ENCODE measurements at places on chromosomes 7 and 10. TPM values are rescaled to one million over a fixed set of nuclear protein-coding genes. Genes with fewer than 3 reads are reported as not detected.
A peak's percentile ranks its signal among the peaks of the same experiment; 100 is the strongest.

RASSF4 gene
- total RNA-seq: 26.9 TPM

DNA sequence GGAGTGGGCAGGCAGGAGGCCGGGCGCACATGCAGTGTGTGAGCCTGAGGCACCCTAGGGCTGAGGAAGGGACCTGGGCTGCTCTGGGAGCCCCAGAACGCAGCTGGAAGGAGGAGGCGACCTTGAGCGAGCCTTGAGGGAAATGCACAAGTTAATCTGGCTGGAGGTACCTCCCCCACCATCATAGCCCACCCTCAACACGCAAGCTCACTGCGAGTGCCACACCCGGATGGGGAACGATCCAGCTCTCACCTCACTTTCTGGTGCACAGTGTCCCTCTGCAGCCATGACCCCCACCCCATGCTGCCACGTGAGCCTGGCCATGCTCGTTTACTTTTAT, 162.4 kb upstream of the PPP2R2D start:
- no peak for DNase-seq
- H3K27me3 ChIP-seq: no peaks in the 10 kb centered on the region
- no peaks in the 10 kb centered on the region for H3K4me1 ChIP-seq
- H3K27ac ChIP-seq: no peak overlapping the region

- H3K4me1 ChIP-seq: no peaks in the 10 kb centered on the region
- H3K27ac ChIP-seq: no peak overlapping the region
- DNase-seq: no peak
- no peak overlapping the region for H3K4me3 ChIP-seq
- peaks cover 2% of the 10 kb centered on the region for H3K36me3 ChIP-seq
Measured at GRCh38 chr7:116924741-116925140, 28.6 kb upstream of the ST7 start.

PPP1R9A gene
- 5.4 TPM for total RNA-seq

GRCh38 chr10:57884965-57885617, 382.6 kb downstream of the IPMK start:
- no peaks in the 10 kb centered on the region for H3K36me3 ChIP-seq
- no peaks in the 10 kb centered on the region for H3K27me3 ChIP-seq
- H3K4me1 ChIP-seq: peaks cover 9% of the 10 kb centered on the region
- H3K4me3 ChIP-seq: no peak overlapping the region
- no peak for DNase-seq

APBB1IP gene
- total RNA-seq: 28.4 TPM

CRHR2 gene
- total RNA-seq: not detected

GRCh38 chr7:151251689-151252560, 3.4 kb upstream of the SMARCD3 start:
- H3K4me1 ChIP-seq: peaks cover 24% of the 10 kb centered on the region
- peak overlapping the region; percentile 64 for H3K4me3 ChIP-seq
- no peaks in the 10 kb centered on the region for H3K27me3 ChIP-seq
- DNase-seq: no peak
- peak overlapping the region; percentile 58 for H3K27ac ChIP-seq
- no peaks in the 10 kb centered on the region for H3K36me3 ChIP-seq

- DNase-seq: no peak
- no peaks in the 10 kb centered on the region for H3K36me3 ChIP-seq
- H3K27me3 ChIP-seq: no peaks in the 10 kb centered on the region
Measured at GRCh38 chr10:21180604-21181003, 283.5 kb upstream of the NEBL start.

PTPRN2 gene
- 1.9 TPM for total RNA-seq

RNF148 gene
- 0.09 TPM for total RNA-seq

C10orf53 gene
- total RNA-seq: not detected

DNA sequence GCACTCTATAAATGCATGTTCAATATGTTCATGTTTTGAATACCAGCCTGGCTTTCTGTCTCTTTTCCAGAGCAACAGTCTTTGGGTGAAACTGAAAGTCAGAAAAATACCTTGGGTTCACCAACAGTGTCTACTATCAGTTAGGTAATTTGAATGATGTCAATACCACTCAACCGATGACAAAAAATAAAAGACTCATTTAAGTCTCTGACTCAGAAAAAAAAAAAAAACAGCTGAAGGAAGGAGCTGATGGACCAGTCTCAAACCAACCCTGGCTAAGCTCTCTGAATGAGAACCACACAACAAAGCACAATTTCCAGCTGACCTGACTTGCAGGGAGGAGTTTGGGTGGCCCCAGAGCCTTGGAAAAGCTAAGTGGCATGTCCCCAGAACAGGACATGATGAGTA, 42.5 kb downstream of the ABLIM1 start:
- peak overlapping the region; percentile 38 for H3K27ac ChIP-seq
- DNase-seq: no peak
- peaks cover 24% of the 10 kb centered on the region for H3K4me1 ChIP-seq
- no peaks in the 10 kb centered on the region for H3K27me3 ChIP-seq

- no peak overlapping the region for H3K27ac ChIP-seq
- H3K4me3 ChIP-seq: no peak overlapping the region
- no peaks in the 10 kb centered on the region for H3K36me3 ChIP-seq
Measured at GRCh38 chr10:120260456-120260855, 196.6 kb upstream of the PLPP4 start.

DNA sequence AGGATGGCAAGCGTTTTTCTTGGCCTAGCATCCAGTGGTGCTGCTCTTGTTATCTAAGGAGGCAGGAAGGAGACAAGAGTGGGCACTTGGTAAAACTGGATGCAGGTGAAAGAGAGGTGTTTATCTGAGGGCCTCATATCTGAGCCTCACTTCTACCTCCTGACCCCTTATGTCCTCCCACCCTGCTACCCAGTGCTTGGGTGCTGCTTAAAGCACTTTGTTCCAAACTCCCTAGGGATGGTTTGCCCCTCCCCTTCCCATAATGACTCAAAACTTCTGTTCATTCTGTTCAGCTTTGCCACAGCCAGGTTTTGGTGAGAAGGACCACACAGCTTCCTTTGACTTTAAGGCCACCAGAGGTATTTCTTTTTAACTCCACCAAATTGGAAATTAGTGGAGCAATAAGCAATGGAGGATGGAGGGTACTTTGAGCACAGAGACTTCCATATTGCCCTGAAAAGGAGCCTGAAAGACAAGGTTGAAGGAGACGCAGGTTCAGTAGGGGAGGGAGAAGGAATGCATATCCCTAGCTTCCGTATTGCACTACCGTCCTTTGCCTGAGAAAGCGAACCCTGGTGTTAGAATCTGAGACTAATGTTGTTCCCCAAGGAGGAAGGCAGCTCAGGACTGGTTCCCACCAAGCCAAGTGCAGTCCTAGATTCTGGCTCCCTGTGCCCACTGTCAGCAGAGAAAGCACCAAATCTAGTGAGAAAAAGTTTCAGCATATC, 30.1 kb downstream of the ENTPD1 start:
- no peaks in the 10 kb centered on the region for H3K4me1 ChIP-seq
- no peaks in the 10 kb centered on the region for H3K36me3 ChIP-seq
- no peak overlapping the region for H3K27ac ChIP-seq
- no peak for DNase-seq
- no peaks in the 10 kb centered on the region for H3K27me3 ChIP-seq

MCU gene
- total RNA-seq: 13.0 TPM

DNA sequence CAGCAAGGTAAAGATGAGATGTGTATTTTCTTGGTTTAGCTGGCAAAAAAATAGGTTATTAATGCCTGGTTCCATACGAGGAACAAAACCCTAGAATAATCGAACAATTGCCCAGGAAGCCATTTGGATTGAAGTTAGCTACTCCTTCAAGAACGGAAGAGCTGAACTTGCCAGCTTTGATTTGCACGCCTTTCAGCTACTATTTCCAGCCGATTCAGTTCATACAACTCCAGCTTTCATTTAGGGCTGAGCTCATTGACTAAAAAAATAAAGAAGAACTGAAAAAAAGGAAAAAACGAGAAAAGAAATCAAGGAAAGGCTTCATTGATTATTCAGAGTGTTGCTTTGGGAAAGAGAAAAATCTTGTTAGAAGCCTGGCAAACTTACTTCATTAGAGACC, 60.4 kb downstream of the PTN start:
- no peak overlapping the region for H3K27ac ChIP-seq
- H3K36me3 ChIP-seq: no peaks in the 10 kb centered on the region
- DNase-seq: no peak
- no peak overlapping the region for H3K4me3 ChIP-seq
- H3K27me3 ChIP-seq: no peaks in the 10 kb centered on the region
- no peaks in the 10 kb centered on the region for H3K4me1 ChIP-seq

DNA sequence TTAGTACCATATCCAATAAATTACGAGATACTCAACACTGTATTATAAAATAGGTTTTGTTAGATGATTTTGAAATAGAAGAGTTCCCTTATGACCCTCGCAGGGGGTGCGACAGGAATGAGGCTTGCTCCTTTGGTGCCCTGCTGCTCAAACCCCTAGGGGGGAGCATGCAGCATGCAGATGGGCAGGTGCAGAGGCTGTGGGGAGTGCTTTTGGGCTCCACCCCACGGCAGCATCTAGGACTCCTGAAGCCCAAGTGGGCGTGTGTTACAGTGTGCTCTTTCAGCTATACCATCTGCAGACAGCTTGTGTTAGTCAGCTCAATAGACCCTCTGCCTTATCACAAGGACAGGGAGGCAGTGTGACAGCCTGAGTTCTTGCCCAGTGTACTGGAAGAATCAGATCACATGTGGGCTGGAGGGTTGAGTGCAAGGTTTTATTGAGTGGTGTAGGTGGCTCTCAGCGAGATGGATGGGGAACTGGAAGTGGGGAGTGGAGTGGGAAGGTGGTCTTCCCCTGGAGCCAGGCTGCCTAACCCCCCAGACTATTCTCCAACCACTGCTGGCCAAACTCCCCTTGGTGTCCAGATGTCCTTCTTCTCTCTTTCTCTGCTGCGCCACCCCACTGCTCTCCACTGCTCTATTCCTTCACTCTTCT, 3.1 kb upstream of the MRC1 start:
- no peak for DNase-seq
- H3K4me1 ChIP-seq: no peaks in the 10 kb centered on the region
- H3K4me3 ChIP-seq: no peak overlapping the region

- H3K36me3 ChIP-seq: peaks cover 2% of the 10 kb centered on the region
- no peaks in the 10 kb centered on the region for H3K27me3 ChIP-seq
- peak; percentile 34 for DNase-seq
- peak overlapping the region; percentile 99 for H3K4me3 ChIP-seq
- H3K4me1 ChIP-seq: peaks cover 11% of the 10 kb centered on the region
- H3K27ac ChIP-seq: peak overlapping the region; percentile 100
Measured at GRCh38 chr7:135147341-135147898, 452 bp upstream of the TMEM140 start.

DNA sequence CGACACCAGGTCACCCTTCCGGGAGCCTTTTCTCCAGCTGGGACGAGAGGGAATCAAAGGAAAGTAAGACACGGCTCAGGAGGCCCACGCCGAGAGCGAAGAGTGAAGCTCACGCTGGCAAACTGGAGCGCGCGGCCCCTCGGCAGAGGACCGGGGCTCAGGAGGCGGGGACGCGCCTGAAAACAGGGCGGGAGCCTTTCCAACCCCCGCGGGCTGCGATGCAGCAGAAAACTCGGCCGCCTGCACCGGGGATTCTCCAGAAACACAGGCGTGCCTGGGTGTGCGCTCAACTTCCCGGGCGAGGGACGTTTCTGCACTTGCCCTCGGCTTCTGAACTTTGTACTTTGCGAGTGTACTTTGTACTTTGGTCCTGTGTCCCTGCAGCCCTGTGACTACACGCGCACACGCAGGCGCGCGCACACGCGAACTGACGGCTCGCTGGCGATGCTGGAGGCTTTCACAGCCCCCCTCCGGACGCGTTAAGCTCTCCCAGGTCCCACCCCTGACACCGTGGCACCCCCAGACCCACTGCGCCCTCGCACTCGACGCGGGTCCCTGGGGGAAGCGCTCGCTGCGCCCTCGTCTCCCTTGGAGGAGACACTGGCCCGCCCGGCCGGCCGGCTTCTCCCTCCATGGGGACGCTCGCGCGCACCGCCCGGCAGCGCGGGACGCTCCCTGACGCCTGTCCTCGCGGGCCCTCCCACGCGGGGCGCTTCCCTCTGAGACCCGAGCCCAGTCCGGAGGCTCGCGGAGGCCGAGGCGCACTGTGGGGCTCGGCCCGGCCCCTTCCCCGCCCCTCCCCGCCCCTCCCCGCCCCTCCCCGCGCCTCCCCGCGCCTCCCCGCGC, 588 bp upstream of the PAOX start:
- H3K4me3 ChIP-seq: peak overlapping the region; percentile 70
- peak; percentile 73 for DNase-seq
- H3K36me3 ChIP-seq: peaks cover under 1% of the 10 kb centered on the region
- H3K27me3 ChIP-seq: no peaks in the 10 kb centered on the region
- peak overlapping the region; percentile 65 for H3K27ac ChIP-seq

Data from liver (tissue), 10 donors.